ENCODE measurements at places on chromosomes 3 and 15.

- no peak for DNase-seq
Observed at GRCh38 chr3:3798631-3799113, 559 bp upstream of the LRRN1 start.

DNA sequence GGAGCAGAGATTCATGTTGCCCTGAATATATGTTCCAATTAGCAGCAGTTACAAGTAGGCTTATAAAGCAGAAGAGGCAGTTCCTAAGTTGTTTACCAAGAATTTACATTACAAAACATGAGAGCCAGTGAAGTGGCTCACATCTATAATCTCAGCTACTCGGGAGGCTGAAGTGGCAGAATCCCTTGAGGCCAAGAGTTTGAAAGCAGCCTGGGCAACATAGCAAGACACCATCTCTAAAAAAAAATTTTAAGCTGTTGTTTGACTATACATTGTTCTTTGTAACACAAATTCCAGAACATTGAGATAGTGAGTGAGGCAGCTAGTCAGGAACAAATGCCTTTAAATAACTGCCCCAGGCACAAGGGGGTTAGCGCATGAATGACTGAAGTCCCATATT, 10.3 kb upstream of the ZMAT3 start:
- DNase-seq: no peak

DNA sequence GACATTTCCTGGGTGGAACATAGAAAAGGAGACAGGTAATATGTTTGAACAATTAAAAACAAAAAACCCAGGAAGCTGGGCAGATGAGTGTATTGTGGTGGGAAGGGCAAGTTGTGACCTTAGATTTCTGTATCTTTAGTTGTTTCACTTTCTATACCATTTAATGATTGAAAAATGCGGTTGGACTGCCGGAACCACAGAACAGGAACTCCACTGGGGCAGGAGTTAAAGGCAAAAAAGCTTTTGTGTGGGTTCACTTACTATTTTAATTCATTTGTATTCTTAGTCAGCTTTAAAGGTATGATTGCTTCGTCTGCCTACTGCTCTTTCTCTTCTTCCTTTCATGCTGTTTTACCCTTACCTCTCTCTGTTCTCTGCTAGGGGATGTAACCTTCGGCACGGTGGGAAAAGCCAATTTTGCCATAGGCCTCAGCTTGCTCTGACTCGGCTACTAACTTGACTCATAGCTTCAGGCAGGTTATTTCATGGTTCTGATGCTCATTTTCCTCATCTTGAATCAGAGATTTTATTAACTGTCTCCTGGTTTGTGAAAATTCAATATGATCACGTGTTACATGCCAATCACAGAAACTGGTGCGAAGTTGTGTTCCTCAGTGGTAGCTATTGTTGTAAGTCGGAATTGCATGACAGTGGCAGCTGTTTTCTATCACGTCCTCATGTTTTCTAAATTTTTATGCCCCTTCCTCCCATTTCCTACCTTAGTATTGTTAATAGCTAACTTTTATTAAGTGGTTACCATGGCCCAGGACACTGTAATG, 1.6 kb upstream of the MCTP2 start:
- no peak for DNase-seq

GRCh38 chr3:78641703-78642102, 1126.1 kb downstream of the ROBO1 start:
- DNase-seq: no peak
